ENCODE measurements at places on chromosomes 13 and 19.
A peak's percentile ranks its signal among the peaks of the same experiment; 100 is the strongest.

- DNase-seq, result no peak
Measured at GRCh38 chr13:84430446-84430845, 548.2 kb upstream of the SLITRK1 start.

GRCh38 chr19:58569943-58570670 lies 3.0 kb downstream of the MZF1 start:
- DNase-seq, result no peak

DNA sequence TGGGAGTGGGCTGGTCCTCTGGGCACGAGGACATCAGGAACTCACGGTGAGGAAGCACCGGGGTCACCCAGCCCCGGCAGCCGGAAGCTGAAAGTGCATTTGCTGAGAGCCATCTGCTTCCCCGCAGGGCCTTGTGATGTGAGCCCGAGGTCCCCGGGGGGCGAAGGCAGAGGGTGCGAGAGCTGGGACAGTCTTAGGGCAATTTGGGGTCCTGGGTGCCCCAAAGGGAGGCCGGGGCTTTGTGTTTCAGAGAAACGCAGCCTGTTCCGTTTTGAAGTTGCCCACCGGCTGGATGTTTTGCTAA lies 4.8 kb downstream of the F2RL3 start:
- no peak for DNase-seq

GRCh38 chr13:40031031-40031430 lies 375.6 kb downstream of the COG6 start:
- no peak for DNase-seq

GRCh38 chr13:32811297-32811800 lies 204.9 kb upstream of the KL start:
- DNase-seq, result no peak

- DNase-seq, result peak; percentile 86
Measured at GRCh38 chr19:58575183-58576041, 2.3 kb upstream of the MZF1 start.

- DNase-seq, result no peak
Measured at GRCh38 chr13:50548586-50548985, 294.9 kb downstream of the DLEU7 start.

- DNase-seq, result no peak
Measured at GRCh38 chr19:42552086-42553065, 24.1 kb upstream of the CEACAM1 start.

DNA sequence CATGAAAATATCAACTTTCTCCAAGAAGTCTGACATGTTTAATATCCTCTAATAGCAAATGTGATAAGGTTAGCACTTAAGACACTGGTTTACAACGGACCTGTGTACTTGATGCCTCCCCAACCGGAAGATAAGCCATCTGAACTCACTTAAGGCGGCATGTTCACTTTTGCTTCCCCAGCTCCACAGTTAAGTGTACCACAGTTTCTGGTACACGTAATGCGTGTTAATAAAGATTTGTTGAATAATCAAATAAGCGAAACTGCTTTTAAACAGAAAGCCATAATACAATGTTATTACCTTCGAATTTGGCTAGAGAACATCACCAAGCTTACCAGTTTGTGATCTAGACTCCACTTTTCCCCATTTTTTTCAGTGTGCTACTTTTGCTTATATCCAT lies 1.4 kb upstream of the PAN3 start:
- DNase-seq, result peak; percentile 18

- DNase-seq, result no peak
Measured at GRCh38 chr13:75855216-75855615, 219.1 kb downstream of the LMO7 start.

GRCh38 chr13:86051134-86052103 lies 252.2 kb upstream of the SLITRK6 start:
- DNase-seq, result no peak

GRCh38 chr19:15330801-15331418 lies 1.4 kb downstream of the BRD4 start:
- DNase-seq, result no peak

- no peak for DNase-seq
Measured at GRCh38 chr13:33937373-33938098, 119.6 kb downstream of the RFC3 start.

DNA sequence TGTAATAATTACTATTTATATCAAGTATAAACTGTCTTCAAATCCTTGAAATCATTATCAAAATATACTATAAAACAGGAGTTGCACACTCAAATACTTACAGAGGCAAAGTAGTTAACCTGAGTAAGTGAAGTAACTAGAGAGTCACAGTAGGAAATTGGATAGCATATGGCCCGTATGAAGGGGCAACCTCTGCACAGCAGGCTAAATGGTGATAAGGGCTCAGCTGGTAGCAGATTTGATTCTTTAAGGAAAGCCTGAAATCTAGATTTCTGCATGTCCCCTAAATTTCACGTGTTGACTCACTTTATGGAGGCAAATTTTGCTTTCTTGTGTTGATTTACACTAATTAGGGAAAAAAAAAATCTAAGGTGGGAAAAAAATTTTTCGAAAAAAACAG lies 46.4 kb downstream of the STOML3 start:
- no peak for DNase-seq

GRCh38 chr19:2180881-2181632 lies 17.3 kb downstream of the DOT1L start:
- no peak for DNase-seq

DNA sequence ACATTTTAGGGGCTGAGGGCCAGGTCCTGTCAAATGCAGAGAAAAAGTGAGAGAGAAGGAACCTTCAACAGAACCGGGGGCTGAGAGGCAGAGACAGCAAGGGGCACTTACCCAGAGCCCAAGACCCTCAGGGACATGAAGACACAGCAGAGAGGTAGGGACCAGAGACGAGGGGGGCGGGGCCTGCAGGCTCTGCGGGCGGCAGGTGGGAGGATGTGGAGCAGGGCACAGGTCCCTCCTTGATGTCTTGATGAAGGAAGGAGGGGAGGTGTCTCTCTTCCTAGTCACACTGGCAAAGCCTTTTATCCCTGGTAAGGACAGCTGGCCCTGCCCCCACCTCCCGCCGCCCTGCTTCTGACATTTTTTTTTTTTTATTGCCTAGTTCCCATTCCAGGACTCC lies at the start of gene KLK14:
KLK14 (minus strand) TSS at position 277 of the 400 bp plus-strand sequence; CDS start at position 4, 273 bp downstream.
- no peak for DNase-seq

GRCh38 chr19:52494518-52494917 lies 33.0 kb upstream of the ZNF808 start:
- DNase-seq, result no peak

- no peak for DNase-seq
Measured at GRCh38 chr13:68099631-68100030, 869.5 kb upstream of the PCDH9 start.

- DNase-seq, result no peak
Measured at GRCh38 chr13:73216381-73216831, 157.6 kb downstream of the KLF5 start.

GRCh38 chr13:22893777-22894176 lies 287.0 kb upstream of the SGCG start:
- no peak for DNase-seq

DNA sequence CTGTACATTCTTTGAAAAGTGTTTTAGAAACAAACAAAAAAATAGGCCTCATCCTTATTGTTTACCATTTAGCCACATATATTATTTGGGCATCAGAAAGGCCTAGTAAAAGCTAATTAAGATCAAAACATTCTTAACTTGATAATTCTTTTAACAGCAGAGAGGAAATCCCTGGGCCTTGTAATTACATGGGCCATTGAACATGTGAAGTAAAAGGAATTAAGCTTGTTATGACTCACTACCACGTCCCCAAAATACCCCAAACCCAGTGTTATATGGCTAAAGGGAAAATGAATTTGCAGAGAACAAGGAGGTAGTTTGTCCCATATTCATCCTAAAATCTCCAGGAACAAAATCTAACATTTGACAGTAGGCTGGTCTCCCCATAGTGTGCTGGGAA lies 439.8 kb downstream of the ITGBL1 start:
- no peak for DNase-seq

DNA sequence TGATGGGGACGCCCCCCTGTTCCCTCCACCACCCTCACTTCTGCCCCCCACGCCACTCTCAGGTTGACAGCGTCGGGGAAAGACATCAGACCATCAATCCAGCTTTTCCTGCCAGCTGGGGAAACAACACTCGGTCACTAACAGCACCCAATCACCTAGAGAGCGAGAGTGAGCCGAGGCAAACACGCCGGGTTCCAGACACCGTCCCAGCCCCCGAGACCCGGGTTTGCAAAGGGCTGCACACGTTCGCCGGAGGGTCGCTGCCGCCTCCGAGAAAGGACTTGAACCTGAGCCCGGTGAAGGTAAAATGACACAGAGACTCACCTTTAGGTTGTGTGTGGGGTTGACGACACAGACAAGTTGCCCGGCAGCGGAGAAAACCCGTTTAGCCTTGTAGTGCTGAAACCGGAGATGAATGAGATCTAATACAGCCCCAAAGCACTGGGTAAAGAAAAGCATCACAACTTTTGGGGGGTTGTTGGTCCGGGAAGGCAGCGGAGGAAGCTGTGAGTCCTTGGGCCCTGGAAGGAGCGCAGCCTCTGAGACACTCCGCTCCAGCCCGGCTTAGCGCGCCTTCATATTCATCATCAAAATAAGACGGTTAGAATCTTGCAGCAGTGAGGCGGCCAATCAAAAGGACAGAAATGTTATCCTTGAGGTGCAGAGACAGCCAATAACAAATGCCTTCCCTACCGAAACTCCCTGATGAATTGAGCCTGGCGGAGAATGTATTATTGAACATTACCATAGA lies at the start of gene SIAH3:
SIAH3 (minus strand) TSS at position 583 of the 751 bp plus-strand sequence; CDS start at position 459, 124 bp downstream.
- DNase-seq, result no peak

DNA sequence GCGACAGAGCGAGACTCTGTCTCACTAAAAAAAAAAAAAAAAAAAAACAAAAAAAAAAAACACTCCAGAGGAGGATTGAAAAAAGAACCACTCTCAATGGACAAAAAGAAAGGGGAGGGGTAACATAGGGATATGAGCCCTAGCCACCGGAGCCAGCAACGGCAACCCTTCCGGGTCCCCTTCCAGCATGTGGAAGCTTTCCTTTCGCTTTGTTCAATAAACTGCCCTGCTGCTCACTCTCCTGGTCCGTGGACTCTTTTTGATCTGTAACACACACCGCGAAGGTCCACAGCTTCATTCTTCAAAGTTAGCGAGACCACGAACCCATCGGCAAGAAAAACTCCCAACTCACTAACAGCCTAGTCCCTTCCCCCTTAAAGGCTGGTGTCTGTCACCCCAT lies 1.0 kb upstream of the REX1BD start:
- no peak for DNase-seq

DNA sequence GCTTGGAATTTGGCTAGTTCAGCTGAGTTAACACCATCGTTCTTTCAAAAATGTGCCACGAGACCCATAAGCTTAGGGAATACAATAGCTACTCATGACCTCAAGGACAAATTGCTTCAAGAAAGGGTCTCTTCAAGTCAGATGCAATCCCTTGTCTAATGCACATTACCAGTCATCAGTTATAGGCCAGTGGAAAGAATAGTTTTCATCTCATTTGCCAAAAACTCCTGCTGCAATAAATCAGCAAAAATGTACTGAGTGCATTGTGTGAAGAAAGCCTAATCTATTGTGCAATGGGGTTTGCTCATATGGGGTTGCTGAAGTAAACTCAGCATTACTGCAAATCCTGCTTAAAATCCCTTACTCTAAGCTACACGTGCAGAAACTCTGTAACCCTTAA lies 208.3 kb upstream of the NBEA start:
- DNase-seq, result no peak

GRCh38 chr13:107170270-107170931 lies 602.5 kb upstream of the ARGLU1 start:
- DNase-seq, result no peak

DNA sequence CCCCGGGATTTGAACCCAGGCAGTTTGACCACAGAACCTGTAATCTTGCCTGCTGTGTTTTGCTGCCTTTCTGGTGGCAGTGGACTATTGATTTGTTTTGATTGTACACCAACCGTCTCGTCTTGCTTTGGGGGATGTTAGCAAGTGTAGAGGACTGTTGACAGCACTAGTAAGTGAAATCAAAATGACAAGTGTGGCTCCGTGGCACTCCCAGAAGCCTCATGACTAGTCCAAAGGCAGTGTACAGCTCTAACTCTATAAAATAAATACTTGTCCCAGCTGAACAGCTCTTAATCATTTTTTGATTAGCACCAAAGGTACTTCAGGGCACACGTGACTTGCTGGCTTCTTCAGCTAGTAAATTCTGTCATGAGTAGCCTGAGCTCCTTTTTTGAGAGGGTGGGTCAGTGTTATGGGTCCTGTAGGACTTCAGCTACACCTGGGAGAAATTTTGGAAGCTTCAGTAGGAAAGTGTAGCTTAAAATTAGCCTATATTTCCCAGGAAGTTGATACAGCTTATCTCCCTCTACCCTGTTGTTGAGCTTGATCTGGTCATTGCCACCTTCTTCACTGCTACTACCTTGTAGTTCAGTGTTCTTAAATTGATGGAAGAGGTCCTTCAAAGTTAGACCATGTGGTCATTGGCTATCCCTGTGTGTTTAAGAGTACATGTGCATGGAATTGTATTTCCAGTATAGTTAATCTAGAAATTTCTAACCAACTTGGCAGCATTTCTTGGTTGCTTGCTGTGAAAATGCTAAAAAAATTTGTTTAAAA lies 15.1 kb downstream of the TM9SF2 start:
- no peak for DNase-seq

GRCh38 chr19:33193865-33194362 lies at the start of gene LRP3:
Gene LRP3, plus strand, starts transcription at chr19:33194330. Its CDS starts 456 bp downstream, at chr19:33194786.
- no peak for DNase-seq

DNA sequence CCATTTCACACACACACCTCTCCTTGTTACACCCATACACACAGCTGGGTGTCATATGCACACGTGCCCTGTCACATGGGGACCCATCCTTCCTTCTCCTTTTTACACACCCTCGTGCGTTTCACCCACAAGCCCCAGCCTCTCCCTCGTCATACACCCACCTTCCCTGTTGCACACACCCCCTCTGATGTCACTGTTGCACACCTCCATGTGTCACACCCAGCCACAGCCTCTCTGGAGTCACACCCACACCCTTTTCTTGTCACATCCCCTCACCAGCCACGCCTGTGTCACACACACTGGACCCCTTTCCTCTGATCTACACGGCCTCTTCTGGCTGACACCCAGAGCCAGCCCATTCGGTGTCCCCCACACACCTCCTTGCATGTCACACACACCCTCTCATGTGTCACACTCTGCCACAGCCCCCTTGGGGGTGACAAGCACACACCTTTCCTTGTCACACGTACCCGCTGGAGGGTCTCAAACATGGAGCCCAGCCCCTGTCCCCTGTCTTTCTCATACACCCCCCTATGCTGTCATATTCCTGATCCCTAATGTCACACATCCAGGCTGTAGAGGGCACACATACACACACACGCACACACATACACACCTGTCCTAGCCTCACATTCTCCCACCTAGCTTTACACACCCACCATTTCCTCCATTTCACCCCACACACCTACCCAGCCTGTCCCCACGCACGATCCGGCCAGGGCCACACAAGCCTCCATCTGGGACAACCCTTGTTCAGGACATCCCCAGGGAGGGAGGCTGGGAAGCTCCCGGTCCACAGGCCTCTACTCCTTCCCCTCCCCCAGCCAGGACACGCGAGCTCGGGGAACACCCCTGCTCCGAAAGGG lies 1.4 kb downstream of the NOVA2 start:
- DNase-seq, result peak; percentile 51

Data from naive thymus-derived CD8-positive, alpha-beta T cell (primary cell).